ENCODE measurements at places on chromosomes 1 and 21.

DNA sequence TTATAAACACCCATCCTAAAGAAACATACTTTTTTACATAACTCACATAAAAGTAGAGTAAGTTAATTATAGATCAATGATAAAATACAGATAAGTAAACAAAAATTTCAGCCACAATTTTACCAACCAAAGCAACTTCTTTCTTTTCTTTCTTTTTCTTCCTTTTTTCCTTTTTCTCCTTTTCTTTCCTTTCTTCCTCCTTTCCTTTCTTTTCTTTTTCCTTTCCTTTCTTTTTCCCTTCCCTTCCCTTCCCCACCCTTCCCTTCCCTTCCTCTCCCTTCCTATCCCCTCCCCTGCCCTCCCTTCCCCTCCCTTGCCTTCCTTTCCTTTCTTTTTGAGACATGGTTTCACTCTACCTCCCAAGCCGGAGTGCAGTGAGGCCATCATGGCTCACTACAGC, 56.5 kb upstream of the C1orf53 start:
- DNase-seq = no peak

DNA sequence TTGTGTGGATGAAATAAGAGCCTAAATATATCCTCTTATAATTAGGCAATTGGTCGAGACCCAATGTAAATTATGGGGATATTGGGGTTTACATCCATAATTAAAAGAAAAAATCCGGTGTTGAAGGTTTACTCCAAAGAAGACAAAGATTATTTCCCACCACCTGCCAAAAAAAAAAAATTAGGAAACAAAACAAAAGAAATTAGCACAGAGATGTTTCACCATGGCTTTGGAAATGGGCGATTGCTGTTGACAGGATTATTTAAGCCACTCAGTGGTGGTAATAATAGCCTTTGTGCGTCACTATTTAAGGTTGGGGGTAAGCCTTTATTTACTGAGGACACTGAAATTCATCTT, 585 bp upstream of the GLRX2 start:
- no peak for DNase-seq

GRCh38 chr1:233689017-233689747, 75.3 kb downstream of the KCNK1 start:
- no peak for DNase-seq

- no peak for DNase-seq
Measured at GRCh38 chr1:85494904-85495266, 29.9 kb upstream of the DDAH1 start.

DNA sequence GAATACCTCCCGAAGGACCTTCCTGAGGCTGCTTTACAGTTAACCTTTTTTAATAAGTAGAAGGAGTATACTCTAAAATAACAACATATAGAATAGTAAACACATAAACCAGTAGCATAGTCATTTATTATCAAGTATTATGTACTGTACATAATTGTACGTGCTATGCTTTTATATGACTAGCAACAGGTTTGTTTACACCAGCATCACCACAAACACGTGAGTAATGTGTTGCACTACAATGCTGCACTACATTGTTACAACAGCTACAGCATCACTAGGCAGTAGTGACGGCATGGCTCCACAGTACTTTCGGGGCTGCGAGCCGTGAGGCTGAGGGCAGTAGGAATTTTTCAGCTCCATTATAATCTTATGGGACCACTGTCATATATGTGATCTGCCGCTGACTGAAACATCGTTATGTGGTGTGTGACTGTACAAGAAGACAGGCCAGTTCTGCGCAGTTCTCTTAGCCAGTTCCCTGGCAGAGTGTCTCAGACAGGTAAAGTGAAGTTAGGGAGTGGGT, 82.8 kb upstream of the LRRC8D start:
- DNase-seq = no peak

- DNase-seq = no peak
Measured at GRCh38 chr21:35448876-35449599, 399.9 kb upstream of the RUNX1 start.

- DNase-seq = no peak
Measured at GRCh38 chr1:201275253-201275666, 8.0 kb upstream of the PKP1 start.

DNA sequence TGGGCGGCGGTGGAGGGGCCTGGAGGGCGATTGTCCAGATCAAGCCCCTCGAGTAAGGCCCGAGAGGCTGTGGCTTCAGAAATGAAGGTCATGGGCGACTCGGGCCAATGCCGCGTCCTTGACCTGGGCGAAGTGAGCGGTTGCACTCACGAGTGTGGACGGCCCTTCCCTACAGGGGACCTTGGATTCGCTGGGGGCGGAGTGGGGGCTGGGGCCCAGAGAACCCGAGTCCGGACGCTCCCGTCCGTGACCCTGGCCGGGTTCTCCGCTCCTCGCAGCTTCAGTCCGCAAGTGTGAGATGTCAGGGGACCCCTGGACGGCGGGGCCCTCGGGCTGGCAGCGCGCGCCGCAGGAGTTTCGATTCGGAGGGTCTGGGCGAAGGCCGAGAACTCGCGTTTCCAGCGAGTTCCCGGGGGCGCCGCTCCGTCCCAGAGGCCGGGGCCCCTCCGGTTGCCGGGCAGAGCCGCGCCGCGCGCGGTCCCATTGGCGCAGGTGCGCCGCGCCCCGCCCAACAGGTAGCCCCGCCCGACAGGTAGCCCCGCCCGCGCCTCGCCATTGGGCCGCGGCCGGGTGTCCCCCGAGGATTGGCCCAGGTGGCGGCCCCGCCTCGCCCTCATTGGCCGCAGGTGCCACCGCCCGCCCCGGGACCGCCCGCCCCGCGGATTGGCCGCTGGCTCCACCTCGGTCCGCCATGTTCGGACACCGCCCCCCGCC, at the start of gene PRKCZ:
Gene PRKCZ, plus strand, starts transcription at position 694 of the 714 bp plus-strand sequence. CDS start 220 bp downstream, outside the sequence.
- peak; percentile 93 for DNase-seq

- DNase-seq = no peak
Measured at GRCh38 chr1:169486281-169487051, 722 bp upstream of the SLC19A2 start.

DNA sequence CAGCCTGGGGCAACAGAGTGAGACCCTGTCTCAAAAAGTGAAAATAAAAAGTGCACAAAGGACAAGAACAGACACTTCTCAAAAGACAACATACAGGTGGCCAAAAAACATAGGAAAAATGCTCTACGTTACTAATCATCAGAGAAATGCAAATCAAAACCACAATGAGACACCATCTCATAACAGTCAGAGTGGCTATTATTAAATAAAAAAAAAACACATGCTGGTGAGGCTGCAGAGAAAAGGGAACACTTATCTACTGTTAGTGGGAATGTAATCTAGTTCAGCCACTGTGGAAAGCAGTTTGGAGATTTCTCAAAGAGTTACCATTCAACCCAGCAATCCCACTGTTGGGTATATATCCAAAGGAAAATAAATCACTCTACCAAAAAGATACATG, 173.2 kb downstream of the SMYD3 start:
- no peak for DNase-seq

DNA sequence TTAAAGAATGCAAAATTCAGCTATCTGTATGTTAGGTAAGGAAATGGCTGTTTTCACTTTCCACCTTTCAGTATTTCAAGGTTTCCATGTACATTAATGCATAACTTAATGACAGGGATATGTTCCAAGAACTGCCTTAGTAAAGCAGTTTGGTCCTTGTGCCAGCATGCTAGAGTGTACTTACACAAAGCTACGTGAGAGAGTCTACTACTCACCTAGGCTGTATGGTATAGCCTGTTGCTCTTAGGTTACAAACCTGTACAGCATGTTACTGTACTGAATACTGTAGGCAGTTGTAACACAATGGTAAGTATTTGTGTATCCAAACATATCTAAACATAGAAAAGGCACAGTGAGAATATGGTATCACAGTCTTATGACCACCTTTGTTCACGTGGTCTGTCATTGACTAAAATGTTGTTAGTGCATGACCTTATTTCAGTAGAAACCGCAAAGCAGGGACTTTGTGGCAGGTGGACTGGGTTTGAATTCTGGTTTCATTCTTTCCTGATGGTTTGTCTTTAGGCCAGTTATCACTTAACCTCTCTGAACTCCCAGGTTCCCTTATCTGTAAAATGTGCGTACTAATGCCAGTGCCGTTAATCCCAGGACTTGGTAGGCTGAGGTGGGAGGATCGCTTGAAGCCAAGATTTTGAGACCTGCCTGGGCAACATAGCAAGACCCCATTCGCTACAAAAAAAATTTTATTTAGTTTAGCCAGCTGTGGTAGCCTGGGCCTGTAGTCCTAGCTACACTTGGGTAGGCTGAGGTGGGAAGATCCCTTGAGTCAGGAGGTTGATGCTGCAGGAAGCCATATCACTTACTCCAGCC, 4.9 kb downstream of the SMYD2 start:
- DNase-seq = no peak

GRCh38 chr21:30958741-30959140, 77.4 kb upstream of the KRTAP11-1 start:
- DNase-seq = no peak

GRCh38 chr1:212291505-212292134, 6.4 kb downstream of the PPP2R5A start:
- peak; percentile 57 for DNase-seq

DNA sequence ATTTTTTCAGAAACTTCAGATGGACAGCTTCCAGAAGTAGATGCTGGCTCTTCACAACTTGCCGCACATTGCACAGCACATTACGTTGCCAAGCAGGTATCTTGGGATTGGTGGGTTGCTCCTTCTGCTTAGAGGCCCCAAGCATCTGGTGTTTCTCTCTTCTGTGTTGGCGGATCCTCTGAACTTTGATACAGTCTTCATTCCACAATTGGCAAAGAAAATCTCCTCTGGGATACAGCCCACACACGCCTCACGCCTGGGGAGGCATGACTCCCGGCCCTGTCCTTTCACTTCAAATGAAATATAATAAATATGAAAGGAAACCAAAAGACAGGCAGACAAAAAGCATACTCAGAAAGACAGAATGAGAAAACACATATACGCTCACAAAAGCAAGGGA, 72.3 kb upstream of the PPP2R5A start:
- no peak for DNase-seq

DNA sequence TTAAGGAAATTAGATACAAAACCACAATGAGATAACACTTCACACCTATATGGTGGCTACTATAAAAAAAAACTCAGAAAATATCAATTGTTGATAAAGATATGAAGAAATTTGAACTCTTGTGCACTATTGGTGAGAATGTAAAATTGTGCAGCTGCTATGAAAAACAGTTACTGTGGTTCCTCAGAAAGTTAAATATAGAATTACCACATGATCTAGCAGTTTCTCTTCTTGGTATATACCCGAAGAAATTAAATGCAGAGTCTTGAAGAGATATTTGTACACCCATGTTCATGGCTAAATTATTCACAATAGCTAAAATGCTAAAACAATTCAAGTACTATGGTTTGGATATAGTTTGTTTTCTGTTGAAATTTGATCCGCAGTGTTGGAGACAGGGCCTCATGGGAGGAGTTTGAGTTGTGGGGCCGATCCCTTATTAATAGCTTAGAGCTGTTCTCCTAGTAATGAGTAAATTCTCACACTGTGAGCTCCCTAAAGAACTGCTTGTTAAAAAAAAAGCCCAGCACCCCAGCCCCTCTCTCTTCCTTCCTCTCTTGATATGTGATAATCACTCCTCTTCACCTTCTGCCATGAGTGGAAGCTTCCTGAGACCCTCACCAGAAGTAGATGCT, 1412.1 kb downstream of the PLA2G4A start:
- DNase-seq = no peak

DNA sequence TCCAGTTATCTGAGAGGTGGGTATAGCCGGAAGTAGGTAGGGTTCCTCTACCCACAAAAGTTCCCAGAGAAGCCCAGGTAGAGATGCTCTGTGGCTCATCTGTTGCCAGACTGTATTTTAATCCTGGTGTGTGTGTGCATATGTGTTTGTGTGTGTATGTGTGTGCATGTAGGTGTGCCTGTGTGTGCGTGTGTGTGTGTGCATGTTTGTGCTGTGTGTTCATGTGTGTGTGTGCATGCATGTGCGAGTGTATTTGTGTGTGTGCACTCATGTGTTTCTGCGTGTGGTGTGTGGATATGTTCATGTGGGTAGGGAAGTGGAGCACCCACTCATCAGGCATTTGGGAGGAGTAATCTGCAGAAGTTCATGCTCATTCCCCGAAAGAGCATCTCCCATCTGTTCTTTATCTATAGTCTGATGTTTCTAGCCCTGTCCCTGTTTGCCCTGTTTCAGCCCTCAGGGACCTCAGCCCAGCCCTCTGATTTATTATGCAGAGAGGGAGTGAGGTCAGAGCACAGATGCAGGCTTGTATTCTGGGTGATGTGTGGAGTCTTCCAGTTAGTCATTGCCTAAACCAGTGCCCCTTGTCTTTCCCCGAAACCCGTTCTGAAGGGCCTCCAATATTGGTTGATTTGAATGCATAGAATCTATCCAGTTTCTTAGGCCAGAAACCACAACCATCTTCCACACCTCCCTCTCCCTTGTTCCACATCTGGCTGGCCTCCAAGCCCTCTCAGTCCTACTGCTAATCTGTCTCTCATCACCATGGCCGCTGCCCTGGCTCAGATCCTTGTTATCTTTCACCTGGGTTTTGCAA, 69.1 kb downstream of the DISC1 start:
- no peak for DNase-seq

GRCh38 chr1:42259059-42259738, 75.8 kb downstream of the FOXJ3 start:
- no peak for DNase-seq

- DNase-seq = no peak
Measured at GRCh38 chr1:33005117-33005837, 31.4 kb downstream of the AK2 start.

DNA sequence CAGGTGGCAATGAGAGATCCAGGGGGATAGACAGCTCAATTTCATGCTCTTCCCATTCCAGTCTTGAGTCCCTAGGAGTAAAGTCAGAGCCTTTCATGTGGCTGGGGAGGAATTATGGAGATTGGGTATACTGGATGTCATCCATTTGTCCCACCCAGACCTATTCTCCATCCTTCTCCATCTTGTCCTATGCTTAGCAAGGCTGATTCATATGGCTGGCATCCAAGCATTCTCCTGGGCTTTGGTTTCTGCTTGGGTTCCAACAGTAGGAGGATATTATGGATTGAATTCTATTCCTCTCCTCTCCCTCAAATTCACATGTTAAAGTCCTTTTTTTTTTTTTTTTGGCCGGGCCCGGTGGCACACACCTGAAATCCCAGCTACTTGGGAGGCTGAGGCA, 3.8 kb upstream of the CDC20 start:
- DNase-seq = no peak

GRCh38 chr1:43688594-43689000, 18.7 kb upstream of the ST3GAL3 start:
- no peak for DNase-seq

Data from CD4-positive, alpha-beta memory T cell (primary cell).